CD4-positive, alpha-beta T cell treated with Interleukin-12 subunit alpha and Interleukin-12 subunit beta, for 1 hour (primary cell): ENCODE measurements at places on chromosomes 3 and 15.

GRCh38 chr15:23387621-23388190 lies 33.2 kb downstream of the GOLGA8S start:
- DNase-seq, result no peak

- no peak for DNase-seq
Observed at GRCh38 chr3:134708671-134709070, 57.8 kb upstream of the KY start.

DNA sequence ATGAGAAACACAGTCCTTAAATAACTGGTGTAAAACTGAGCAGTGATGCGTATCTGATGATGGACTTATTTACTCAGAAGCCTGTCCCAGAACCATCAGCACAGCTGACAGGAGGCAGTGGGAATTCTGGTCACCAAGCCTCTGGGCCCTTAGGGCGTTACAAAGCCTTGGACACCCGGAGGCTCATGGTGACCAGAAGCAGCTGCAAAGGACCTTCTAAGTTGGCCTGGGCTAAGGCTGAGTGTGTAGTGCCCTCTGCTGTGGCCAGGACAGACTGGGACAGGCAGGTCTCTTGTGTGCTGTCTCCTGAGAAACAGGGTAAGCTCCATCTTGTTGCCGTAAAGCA lies 168.9 kb downstream of the ATP10A start:
- DNase-seq, result no peak

DNA sequence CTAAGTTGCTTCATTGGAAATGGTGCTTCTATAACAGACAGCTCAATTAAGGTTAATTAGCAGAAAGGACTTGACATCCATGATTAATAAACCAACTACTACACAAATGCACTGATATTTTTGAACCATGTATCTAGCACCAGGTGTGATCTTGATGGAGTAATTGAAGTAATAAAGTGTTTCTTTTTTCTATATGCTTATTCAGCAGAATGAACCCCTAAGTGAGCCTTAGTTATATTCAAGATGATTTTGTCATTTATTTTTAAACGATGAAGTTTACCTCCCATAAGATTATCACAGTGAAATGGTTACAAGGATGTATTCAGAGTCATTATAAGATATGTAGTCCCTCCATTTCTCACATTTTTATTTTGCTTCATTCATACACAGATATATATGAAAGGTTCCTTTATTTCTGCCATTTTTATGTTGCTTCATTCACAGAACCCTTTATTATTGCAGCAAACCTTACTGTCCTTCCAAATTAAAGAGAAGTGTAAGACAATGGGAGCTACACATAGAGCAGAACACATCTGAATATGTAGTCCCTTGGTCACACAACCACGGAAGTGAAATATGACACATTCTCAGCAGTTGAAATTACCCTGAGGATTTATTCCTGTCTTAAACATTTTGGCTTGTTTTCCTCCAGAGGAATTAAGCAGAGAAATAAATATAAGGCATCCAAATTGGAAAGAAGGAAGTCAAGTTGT lies 295.0 kb downstream of the RAP2B start:
- no peak for DNase-seq

GRCh38 chr15:88741671-88742070 lies 61.6 kb upstream of the ACAN start:
- no peak for DNase-seq

DNA sequence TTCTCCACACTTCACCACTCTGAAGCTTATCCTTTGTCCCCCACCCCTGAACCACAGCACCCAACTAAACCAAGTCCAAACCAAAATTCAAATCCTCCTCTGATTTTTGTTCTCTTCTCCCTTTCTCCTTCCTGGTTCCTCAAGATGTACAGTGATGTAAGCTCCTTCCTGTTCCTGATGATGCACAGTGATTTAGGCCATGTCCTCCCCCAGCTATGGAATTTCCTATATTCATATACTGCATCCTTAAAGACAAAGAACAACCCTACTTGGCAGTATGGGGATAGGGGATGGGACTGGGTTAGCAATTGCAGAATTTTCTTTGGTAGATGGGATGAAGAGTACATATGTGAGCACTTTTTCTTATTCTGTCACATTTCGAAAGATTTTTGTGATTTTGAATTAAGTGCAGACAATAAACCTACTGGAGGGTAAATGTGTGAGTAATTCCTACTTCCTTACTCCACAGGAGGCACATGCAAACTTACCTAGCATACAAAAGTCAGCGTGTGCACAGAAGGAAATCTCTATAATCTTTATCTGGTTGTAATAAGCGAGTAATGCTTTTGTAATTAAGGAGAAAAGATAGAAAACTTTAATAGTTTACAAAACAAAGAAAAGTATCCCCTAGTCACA lies 125.0 kb downstream of the ANO10 start:
- no peak for DNase-seq
